ENCODE measurements at places on chromosomes 6 and 20.

DNA sequence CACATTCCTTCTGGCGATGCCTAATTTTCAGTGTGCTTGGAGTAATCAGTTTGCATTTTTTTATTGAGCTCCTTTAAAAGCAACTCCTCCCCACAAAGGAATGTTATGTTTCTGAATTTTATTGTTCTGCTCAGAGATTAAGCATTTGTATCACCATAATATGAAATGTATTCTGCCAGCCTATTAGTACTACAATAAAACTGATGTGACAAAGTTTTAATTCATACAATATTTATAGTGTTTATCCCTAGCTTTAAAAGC is 236.9 kb upstream of the ASCC3 start:
- no peak for DNase-seq

GRCh38 chr20:1876975-1877608 is 18.1 kb upstream of the SIRPA start:
- no peak for DNase-seq

GRCh38 chr20:40207655-40208054 is 481.4 kb downstream of the MAFB start:
- DNase-seq, result no peak

- DNase-seq, result no peak
Measured at GRCh38 chr20:36313476-36313875, 7.3 kb downstream of the DLGAP4 start.

- DNase-seq, result no peak
Measured at GRCh38 chr20:49885558-49886332, 29.6 kb downstream of the SPATA2 start.
